ENCODE measurements at places on chromosomes 4 and X.

DNA sequence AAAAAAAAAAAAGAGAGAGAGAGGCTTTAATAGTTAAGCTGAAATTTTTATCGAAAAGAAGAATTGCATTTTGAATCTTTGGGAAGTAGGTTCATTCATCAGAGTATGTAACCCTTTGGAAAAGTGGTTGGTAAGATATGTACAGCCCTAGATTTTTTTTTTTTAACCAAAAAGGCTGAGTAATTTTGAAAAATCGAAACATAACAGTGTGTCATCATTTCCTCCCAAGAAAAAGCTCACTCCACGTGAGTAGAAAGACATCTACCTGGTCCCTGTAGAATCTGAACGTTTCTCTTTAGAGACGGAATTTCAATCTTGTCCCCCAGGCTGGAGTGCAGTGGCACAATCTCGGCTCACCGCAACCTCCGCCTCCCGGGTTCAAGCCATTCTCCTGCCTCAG lies 16.2 kb downstream of the SHOX start:
- DNase-seq, result no peak

DNA sequence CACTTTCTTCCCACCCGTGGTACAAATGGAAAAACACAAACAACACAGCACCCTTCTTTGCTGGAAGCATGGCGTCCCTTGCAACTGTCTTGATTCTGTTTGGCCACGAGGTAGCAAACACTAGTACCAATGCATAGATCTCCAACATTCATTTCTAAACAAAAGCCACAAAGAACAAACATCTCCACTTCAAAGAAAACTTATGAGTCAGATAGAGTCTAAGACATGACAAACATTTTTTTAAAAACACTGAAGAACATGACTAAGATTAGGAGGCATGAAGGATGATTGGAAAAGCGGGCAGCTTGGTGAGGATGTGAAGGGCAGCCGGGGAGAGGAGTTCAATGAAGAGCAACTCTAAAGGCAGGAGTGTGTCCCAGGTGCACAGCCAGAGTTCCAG lies 197.6 kb upstream of the FAM9B start:
- DNase-seq, result no peak

DNA sequence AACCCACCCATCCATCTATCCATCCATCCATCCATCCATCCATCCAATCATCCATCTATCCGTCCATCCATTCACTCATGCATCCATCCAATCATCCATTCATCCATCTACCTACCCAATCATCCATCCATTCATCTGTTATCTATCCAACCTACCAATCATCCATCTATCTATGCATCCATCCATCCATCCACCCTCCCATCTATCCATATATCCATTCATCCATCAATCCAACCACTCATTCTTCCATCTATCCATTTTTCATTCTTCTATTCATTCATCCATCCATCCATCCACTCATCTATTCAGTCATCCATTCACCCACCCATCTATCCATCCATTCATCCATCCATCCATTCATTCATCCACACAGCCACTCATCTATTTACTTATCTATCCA lies 80.1 kb upstream of the SHOX start:
- no peak for DNase-seq

- no peak for DNase-seq
Measured at GRCh38 chr4:156568041-156568440, 403.6 kb downstream of the PDGFC start.

GRCh38 chr4:31183256-31183655 lies 463.1 kb downstream of the PCDH7 start:
- no peak for DNase-seq

Data from activated CD4-positive, alpha-beta T cell treated with anti-CD3 and anti-CD28 coated beads for 48 hours (primary cell).